ENCODE measurements at places on chromosomes 11 and 22. TPM values are rescaled to one million over a fixed set of nuclear protein-coding genes. Genes with fewer than 3 reads are reported as not detected.

DNA sequence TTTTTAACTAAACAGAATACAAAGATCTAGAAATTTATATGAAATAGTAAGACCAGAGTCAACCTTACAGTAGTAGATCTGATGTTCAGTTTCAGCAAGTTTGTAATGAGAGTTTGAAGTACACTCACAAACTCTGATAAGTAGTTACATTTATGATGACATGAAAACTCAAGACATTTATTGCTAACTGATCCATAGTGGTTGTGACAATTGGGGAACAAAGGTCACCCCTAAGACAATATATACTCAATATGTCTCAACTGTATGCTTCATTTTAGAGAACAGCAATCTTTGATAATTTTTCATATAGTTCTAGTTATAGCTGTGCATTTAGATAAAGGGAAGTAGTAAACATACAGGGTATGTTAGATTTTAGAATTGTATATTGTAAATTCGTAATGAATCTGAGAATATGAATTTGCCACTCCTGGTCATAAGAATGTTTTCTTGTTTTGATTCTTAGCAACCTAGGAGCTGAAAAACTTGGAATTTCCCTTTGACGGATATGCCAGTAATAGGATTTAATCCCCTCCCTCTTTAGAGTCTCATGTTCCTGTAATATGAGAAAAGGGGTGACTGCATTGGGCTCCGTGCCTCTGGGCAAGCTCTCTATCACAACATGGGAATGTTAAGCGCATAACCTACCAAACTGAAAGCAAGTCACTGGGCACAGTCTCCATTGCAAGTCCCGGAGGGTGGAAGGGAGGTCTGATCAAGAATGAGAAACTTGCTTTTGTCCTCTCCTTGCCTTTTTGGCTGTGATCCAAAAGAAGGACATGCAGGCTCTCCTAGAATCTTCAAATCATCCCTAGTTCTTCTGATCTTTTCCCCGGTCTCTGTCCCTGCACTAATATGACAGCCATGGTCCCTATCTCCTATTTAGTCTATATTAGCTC, 11.4 kb downstream of the OR10D3 start:
- no peak for DNase-seq

DNA sequence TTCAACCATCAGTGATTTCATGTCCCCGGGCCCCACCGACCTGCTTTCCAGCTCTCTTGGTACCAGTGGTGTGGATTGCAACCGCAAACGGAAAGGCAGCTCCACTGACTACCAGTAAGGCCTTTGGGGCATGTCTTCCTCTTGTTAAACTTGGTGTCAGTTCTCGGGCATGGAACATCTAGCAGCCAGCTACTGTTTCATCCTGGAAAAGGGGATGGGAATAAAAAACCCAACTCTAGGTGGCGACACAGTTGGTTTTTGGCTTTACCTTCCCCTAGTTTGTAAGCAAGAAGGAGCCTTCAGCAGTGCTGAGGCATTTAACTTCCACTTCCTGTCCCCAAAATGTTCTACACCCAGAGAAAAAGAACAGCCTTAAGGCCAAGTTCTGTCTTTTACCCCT, 76.7 kb downstream of the BMAL1 start:
- no peak for DNase-seq

DNA sequence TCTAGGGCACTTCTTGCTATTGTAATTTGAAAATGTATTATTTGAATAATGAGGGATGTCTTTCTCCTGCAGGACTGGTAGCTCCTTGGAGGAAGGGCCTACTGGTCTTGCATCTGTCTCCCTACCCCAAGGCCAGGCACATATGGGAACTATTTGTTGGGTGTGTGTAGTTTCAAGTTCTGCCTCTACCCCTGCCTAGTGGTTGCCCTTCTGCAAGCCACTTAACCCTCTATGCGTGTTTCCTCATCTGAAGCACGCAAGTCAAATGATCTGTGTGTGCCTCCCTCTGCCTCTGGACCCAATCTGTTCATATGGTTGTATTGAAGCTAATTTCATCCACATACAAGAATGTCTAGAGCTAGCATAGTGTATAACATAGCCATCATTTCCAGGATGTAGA, 67.0 kb downstream of the WNT11 start:
- no peak for DNase-seq

- no peak for DNase-seq
Measured at GRCh38 chr11:111906680-111907079, 4.9 kb downstream of the CRYAB start.

DNA sequence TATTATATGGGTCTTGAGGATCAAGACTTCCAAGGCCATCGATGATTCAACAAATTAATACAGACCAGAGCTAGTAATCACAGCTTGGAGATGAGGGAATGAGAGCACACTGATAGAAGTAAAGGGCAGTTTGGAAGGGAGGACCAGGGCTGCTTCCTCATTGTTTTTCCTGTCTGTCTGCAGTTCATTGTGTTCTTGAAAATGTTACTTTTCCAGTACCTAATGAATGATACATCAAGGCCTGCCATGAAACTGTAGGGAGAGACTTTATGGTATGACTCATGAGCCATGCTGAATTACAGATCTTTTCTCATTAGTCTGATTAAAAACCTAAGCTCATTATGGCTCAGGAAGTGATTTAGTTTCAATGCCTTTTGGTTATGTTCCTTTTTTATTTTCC, 855.6 kb downstream of the KCNA4 start:
- DNase-seq: no peak

DNA sequence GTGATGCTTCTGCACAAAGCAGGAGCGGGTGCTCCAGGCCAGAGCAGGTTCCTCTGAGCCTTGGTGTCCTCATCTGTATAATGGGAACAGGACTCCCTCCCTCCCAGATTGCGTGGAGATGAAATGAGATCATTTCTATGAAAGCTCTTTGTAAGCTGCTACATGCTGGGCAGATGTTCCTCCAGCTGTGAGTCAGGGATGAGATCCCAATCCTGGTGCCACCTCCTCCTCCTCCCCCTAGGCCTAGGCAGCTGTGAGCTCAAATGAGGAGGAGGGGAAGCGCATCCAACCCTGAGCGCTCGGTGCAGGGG, 7.0 kb upstream of the CABP2 start:
- no peak for DNase-seq

- no peak for DNase-seq
Measured at GRCh38 chr11:119085437-119085847, 761 bp downstream of the HMBS start.

- peak; percentile 74 for DNase-seq
Measured at GRCh38 chr22:30396871-30397655, at the start of gene SEC14L2. SEC14L2 (plus strand) TSS chr22:30397018; CDS start chr22:30397117, 99 bp downstream.

DNA sequence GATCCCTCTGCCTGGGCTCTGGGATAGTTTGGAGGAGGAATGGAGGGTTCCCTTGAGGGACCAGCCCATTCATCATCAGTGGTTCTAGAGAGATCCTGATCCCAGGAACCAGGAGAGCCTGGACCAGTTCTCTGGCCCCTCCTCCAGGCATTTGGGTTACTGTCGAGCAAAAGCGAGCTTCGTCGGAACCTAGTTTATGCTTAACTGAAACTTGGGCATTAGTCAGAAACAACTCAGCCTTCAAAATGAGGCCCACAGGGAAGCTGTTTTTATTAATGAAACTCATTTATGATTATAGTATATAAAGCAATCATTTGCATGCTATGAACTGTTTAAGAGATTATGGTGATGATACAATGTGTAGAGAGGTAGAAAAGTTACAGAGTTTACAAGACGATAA, 61.4 kb downstream of the LIF start:
- no peak for DNase-seq

GRCh38 chr11:94740083-94741021, 27.8 kb upstream of the AMOTL1 start:
- DNase-seq: no peak

GRCh38 chr22:30402028-30402765, 5.4 kb downstream of the SEC14L2 start:
- no peak for DNase-seq

DNA sequence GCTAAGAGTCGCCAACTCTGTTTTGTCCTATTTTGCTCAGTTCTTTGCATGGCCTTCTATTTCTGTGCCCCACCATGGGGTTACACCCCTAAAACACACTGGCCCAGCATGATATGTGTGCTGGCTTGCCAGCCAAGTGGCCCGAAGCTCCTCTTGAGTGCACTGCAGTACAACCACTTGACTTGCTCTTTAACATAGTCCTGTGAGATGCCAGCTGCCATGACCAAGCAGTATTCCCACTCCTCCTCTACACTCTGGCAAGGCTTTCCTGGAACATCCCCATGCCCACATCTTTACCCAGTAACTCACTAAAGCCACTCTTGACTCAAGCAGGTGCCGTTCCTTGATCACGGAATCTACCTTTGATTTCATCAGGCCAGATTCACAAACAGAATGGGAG, 102.9 kb upstream of the GAL start:
- no peak for DNase-seq

GRCh38 chr11:96194581-96195374, 148.2 kb downstream of the MAML2 start:
- DNase-seq: no peak

DNA sequence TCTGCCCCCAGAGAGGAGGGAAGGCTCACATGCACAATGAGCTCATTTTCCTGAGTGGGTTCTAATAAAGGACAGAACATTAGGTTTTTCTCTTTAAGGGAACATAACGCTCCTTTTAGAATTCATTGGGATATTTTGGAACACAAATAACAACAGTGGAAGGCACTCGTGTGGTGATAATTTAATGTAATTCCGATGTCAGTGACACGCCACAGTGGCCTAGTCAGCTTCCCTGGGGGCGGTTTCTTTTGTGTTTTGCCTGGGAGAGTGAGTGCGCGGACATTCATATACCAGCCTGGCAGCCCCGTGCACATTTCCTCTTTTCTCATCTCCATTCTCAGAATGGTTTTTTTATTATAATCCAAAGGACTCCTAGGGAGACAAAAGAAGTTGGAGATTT, 41.1 kb downstream of the SEZ6L start:
- DNase-seq: no peak

GRCh38 chr11:116925050-116925449, 87.6 kb upstream of the APOA1 start:
- DNase-seq: no peak

DNA sequence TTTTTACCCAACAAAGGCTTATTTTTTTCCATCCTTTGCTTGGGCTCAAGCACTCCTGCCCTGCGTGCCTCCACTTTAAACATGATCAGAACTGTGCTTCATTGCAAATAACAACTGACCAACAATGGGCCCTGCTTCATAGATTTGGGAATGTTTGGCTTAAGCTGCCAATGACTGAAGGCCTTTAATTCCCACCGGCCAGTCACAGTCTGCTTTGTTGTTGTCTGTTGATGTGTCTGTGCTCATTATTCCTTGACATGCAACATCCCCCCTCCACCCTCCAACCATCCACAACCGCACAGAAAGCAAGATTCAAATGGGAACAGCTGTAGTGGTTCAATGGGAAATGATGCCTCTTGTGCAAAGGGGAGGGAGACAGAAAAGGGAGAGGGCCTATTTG, 23.0 kb downstream of the PAX6 start:
- no peak for DNase-seq

DNA sequence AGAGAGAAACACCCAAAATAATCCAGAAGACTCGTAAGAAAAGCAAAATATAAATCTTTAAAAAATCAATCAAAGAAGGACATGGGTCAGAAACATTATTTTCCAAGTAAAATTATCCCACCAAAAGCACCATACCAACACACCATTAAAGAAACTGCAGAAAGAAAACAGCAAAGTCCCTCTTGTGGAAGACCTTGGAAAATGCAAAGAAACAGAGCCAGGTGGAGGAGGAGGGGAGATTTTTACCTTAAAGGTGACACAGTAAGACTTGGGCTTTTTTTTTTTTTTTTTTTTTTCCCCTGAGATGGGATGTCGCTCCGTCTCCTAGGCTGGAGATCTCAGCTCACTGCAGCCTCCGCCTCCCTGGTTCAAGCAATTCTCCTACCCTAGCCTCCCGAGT, 123.8 kb downstream of the LARGE1 start:
- no peak for DNase-seq

DNA sequence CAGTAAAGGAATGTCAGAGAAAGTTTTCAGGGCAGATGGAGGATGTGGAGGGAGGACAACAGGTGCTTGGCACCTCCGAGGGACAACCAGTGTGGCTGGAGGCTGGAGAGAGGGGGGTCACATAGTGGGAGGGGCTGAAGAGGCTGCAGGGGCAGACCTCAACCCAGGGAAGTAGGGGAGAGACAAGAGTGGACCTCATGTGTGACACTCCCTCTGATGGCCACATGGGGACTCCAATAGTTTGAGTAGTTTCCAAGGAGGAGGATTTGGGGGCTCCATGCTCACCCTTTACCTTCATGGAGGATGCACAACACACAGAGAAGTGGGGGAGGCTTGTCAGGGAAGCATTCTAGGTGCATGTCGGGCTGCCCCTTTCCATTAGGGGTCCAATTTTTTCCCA, 35.1 kb upstream of the ASPHD2 start:
- no peak for DNase-seq

DNA sequence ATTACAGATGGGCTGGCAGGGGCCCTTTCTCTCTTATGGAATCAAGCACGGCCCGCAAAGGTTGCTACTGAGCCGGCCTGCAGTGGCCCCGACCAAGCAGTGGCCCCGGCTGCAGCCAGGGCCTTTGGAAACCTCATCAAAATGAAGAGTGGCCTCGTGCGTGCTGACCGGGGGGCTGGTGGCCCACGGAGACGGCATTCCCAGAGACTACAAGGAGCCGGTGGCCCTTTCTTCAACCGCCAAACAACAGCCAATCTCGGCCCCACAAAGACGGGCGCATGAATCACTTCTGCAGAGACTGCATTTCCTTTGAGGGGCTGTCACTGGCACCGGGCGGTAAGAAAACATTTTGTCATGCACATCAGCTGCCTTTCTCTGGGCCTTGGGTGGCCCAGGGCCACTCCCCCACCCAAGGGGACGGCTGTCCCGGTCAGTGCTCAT, 43.1 kb upstream of the FGF3 start:
- no peak for DNase-seq

SORL1 gene
- total RNA-seq: 71.3 TPM

NECTIN1 gene
- total RNA-seq: 13.2 TPM

SYVN1 gene
- total RNA-seq: 84.4 TPM

DLAT gene
- total RNA-seq: 25.0 TPM

TSPO gene
- 322 TPM for total RNA-seq

LRRC32 gene
- 33.2 TPM for total RNA-seq

UPK3A gene
- total RNA-seq: 0.40 TPM

MS4A4A gene
- 28.9 TPM for total RNA-seq
